Frontal cortex (tissue), 4 donors: ENCODE measurements at places on chromosomes 7 and 10. TPM values are rescaled to one million over a fixed set of nuclear protein-coding genes. Genes with fewer than 3 reads are reported as not detected.

The MMD2 gene
- 2.4 TPM for total RNA-seq

The CREB5 gene
- total RNA-seq = 4.5 TPM

The NME8 gene
- not detected for total RNA-seq

The RPEL1 gene
- not detected for total RNA-seq

The FAM25A gene
- total RNA-seq = not detected

The IDI1 gene
- 160 TPM for total RNA-seq

The ANKRD7 gene
- 12.2 TPM for total RNA-seq

DNA sequence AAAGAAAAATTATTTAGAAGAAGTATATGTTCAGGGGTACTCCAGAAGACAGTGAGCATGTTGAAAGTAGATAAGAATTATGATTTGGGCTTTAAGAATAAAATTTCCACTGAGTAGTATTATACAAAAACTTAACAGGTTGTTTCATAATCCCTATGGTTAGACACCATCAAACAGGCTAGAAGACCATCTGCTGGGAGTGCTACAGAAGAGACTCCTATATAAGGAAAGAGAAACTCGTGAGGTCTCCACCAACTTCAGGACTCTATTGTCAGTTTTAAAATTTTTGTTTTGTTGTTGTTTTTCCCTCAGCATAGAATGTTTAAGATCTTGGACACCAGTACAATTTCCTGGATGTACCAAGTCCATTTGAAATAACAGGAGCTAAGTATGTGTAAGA lies 13.1 kb downstream of the DNAJC1 start:
- no peak for DNase-seq

DNA sequence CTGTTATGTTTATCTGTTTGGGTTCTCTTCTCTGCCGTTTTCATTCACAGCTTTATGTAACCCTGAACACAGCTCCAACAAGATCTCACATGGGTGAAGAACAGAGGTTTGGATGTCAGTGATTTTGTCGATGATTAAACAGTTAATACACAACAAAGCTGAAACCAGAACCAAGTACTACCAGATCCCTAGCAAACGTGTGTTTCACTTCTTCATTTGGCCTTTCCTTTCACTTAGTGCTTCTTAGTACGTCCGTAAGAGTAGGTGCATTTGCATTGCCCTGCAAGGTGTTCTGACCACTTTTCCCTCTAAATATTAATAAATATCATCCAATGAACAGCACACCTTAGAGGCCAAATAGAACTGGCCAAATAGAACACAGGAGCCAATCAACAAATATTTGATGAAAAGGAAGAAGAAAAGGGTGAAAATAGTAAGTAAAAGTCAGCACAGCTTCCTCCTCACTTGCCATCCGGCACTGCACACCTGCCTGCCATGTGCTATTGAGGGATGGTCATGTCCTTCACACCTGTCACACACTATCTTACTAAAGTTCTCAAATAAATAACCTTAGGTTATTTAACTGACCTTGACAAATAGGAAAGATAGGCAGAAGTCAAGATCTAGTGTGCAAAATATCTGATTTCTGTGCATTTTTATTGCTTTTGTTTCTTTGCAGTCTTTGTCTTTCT lies 252.6 kb upstream of the ANKRD30A start:
- DNase-seq = no peak

DNA sequence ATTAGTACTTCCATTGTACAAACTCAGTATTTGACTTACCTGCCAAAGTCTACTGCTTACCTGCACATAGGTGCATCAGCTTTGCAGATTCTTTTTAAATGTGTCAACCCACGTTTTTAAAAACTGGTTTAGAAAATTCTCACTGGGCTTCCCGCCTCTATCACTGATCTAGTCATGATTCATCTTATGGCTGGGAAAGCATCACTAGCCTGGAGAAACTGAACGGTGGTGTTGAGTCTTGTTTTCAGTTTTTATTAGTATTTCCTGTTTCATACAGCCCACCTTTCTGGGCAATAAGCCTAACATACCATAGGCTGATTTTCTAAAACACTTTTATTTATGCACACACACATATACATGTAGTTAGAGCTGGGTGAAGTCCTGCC lies 19.7 kb downstream of the DOCK1 start:
- no peak for DNase-seq

DNA sequence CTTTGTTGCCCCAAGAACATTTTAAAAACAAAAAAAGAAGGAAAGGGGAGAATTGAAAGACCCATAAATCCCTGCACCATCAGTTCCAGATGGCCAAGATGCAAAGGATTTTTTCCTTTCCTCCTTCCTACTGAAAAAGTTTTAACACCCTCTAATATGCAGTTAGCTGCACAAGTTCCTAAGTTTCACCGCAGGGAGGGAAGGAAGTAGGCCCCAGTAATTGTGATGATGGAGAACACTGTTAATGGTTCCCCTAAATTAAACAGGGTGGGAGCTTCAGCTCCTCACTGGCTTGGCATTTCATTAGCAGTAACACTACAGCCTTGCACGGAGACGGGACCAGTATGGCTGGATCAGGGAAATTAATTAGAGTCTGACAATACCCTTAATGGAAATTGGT lies 63.7 kb upstream of the PPIF start:
- DNase-seq = no peak

- DNase-seq = no peak
Measured at GRCh38 chr7:67743501-67743900, 746.9 kb downstream of the TYW1 start.

- no peak for DNase-seq
Measured at GRCh38 chr10:53239873-53240272, 467.3 kb upstream of the MBL2 start.

- no peak for DNase-seq
Measured at GRCh38 chr7:35697414-35698175, 2.7 kb upstream of the HERPUD2 start.

GRCh38 chr10:114638821-114639625 lies 19.1 kb downstream of the ABLIM1 start:
- DNase-seq = no peak

DNA sequence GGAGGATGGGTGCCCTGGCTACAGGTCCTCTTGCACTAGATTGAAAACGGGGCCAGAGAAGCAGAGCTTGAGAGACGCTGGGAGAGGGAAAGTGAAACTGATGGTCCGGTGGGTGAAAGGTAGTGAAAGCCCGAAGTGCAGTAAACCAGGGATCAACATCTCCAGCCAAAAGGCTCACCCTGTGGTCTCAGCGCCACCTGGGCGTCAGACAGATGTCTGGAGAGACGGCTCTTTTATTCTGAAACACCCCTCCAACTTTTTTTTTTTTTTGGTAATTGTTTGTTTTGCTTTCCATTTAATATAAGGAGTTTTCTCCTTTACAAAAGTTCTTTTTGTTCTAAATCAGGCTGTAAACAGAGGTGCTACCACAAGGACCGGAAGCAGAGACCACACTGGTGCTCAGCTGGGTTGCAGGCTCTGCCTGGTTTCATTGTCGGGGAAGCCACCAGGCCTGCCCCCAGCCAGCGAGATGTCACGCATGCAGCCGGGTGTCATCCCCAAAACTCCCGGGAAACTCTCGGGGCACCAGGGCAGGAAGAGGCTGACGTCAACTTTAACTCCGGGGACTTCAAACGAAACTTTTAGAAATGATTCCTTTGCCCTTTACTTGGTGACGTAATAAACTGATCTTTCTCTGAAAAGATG lies 11.2 kb downstream of the IL2RA start:
- no peak for DNase-seq

GRCh38 chr10:21702633-21703111 lies 168.6 kb downstream of the MLLT10 start:
- DNase-seq = no peak

GRCh38 chr7:150986099-150986512 lies 4.7 kb upstream of the NOS3 start:
- peak; percentile 73 for DNase-seq

GRCh38 chr7:111473449-111474198 lies 88.7 kb downstream of the IMMP2L start:
- DNase-seq = no peak

DNA sequence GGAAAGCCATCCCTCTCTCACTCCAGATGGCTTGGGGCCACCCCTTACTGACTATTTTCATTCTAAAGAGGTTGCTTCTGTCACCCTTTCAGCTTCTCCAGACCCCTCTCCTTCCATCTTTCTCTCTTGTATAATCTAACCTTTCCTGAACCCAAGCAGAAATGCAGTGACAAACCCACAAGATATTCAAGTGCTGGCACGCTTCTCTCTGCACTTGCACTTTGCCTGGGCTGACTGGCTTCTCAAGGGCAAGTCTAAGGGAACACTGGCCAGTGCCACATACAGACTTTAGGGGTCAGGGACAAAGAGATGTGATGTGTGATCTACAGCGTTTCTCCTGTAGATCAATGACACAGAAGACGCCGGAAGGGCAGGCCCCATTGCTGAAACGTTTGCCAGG lies 150.4 kb upstream of the LANCL2 start:
- DNase-seq = no peak

DNA sequence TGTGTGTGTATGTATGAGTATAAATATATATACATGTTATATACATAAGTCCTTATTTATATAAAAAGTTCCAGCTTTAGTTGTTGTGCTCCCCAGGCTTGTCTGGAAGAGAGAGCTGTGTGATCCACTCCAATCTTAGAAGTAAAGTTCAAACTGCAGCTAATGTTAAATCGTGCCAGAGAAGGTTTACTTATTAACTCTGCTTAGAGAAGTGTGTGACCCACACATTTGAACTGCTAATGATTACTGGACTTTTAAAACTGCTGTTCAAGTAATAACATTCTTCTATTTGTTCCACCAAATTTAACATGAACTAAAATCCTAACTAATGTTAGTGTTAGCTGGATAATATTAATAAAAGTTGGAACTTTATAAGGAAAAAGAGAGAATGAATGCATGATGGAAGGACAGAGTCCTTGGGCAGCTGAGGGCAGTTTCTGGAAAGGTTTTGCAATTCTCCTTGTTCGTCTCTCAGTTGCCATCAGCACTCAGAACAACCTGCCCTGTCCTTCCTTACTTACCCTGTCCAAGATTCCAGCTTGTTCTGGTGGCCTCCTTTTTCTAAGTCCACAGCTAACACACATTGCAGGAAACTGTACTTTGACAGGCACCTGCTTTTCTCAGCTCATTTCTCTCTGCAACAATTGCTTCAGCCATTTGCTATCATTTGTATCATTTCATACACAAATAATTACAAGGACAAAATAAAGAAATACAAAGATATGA lies 162.6 kb downstream of the FAM107B start:
- no peak for DNase-seq

- no peak for DNase-seq
Measured at GRCh38 chr10:80582286-80582960, 44.7 kb downstream of the SH2D4B start.

DNA sequence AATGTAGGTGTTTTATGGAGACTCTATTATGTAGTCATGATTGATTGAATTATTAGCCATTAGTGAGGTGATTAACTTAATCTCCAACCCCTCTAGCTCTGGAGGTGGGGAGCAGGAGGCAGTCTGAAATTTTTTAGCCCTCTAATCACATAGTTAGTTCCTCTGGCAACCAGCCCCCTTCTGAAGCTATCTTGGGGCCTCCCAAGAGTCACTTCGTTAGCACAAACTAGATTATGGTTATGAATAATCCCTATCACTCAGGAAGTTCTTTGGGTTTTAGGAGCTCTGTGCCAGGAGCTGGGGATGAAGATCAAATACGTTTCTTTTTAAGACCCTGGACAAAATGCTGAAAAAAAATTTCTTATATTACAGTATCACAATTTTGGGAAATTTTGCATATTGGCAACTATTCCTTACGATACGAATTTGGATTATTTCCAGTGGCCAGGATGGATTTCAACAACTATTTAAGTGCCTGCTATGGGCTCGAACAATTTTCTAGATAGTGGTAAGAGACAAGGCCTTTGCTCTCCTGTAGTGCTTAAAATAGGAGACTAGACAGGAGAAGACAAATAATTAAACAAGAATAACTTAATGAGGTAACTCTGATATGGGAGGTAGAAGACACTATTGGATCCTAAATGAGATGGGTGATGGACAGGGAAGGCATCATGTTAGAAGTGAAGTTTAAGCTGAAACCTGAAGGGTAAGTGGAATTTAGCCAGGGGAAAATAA lies 52.9 kb downstream of the BTAF1 start:
- DNase-seq = no peak

- DNase-seq = no peak
Measured at GRCh38 chr7:106583706-106584690, 77.0 kb downstream of the CCDC71L start.

- DNase-seq = no peak
Measured at GRCh38 chr10:132536241-132536876, 1.2 kb upstream of the INPP5A start.

GRCh38 chr7:30170476-30171205 lies 35.9 kb downstream of the MTURN start:
- DNase-seq = no peak
